ENCODE measurements at places on chromosomes 2 and 18.

- peak; percentile 71 for DNase-seq
Measured at GRCh38 chr2:289362-290089, 1.6 kb upstream of the ALKAL2 start.

DNA sequence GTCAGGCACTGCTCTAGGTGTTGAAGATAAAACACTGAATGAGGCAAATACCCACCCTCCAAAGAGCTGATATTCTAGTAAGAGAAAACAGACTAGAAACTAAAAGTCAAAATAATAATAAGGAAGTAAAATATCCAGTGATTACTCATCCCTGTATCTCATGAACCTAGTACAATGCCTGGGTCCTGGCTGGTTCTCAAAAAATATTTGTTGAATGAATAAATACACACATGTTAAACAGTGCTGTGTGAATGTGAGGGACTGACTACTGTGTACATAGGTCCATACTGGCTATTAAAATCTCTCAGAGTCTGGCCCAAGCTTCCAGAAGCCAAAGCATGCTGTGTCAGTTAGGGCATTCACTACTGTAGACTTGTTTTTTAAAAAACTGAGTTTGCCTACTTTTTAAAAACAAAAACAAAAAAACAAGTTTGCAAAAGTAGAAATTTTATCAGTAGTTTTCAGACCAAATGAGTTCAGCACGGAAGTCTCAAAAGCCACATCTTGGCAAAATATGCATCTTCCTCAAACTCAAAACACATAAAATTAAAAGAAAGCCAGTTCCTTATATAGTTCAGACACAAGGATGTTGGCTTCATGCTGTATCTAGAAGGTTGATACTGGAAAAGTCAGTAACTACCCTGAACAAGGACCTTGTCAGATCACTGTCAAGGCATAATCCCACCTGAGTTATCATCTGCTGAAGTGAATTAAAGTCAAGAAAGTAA lies 136.2 kb downstream of the THADA start:
- no peak for DNase-seq

GRCh38 chr2:3641181-3641580 lies 16.8 kb upstream of the ALLC start:
- peak; percentile 36 for DNase-seq

DNA sequence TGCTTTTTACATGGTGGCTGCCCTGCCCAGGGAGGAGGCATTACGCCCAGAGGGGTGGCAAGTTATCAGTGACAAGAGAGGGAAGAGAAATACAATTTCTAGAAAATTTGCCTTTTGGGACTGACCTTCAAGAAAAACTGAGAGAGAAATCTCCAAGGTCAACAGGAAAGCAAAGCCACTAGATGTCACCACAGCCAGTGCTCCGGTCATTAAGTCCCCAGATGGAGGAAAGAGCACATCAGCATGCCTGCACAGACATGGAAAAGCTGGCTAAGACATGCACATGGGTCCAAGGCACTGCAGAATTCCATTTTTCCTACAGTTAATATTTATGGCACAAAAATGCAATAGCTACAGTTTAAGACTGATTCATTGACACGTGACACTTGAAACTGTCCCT lies 21.0 kb downstream of the FHL2 start:
- DNase-seq: no peak
